ENCODE measurements at places on chromosomes 16 and 17.

GRCh38 chr17:42522263-42522790 is 13.7 kb upstream of the NAGLU start:
- DNase-seq: no peak

DNA sequence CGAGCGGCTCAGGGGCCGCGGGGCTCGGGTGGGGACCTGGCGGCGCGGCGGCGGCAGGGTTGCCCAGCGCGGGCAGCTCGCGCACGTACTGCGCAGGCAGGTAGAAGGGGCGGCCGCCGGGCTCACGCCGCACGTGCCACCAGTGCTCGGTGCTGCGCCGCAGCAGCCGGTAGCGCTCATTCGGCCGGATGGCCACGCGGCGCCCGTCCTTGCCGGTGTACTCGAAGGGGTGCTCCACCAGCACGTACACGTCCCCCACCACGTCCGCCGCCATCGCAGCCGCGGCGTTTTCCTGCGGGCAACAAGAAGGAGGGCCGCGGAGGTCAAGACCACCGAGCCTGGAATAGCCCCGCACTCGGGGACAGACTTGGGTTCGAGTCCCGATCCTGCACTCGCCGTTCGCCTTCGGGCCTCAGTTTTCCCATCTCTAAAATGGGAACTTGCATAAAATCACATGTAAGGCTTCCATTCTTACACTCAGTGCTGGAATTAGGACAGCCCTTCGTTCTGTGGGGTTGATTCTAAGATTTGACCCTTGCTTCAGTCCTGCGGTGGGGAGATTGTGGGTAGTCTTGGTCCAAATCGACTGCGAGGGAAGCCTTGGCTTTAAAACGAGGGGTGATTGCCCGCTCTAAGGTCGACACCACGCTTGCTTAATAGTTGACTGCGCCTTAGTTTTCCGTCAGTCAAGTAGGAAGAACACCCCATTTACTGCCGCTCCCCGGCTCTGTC is 2.5 kb downstream of the ARHGAP27 start:
- no peak for DNase-seq

DNA sequence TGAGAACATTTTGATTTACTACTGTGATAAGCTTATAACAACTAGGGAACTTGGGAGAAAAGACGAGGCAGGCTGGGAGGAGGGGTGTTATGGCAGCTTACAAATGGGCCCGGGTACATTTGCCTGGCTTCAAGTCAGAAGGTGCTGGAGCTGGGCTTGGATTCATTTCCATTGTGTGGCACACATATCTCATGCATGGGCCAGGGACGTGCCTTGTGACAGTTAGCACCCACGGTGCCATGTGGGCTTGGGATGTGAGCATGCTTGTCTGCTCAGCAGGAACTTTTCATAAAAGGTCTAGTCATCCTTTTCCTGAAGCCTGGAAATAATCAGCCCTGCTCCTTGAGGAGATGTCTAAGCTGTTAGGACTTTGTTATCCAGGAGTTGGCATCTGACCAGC is 572.2 kb downstream of the CDH13 start:
- DNase-seq: no peak

DNA sequence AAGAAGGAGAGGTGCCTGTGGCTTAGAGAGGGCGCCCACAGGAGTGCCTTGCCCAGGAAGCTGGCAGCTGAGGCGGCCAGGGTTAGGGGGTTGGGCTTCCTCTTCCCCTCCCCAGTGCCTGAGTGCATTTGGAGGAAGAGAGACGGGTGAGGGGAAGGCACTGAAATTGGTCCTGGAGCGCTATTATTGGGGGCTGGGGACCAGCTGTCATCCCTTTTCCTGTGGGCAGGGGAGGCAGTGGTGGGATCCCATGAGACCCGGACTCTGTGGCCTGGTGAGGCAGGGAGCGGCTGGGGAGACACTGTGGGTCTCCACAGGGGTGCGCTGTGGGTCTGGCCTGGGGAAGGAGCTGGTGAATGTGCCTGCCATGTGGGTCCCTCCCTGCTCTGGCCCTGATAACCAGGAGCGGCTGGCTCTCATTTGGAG is 259.7 kb downstream of the SEC14L1 start:
- DNase-seq: peak; percentile 52

- DNase-seq: peak; percentile 5
Observed at GRCh38 chr16:4846503-4846900, 586 bp downstream of the GLYR1 start.

GRCh38 chr17:67546578-67547527 is 169.8 kb downstream of the PITPNC1 start:
- no peak for DNase-seq

DNA sequence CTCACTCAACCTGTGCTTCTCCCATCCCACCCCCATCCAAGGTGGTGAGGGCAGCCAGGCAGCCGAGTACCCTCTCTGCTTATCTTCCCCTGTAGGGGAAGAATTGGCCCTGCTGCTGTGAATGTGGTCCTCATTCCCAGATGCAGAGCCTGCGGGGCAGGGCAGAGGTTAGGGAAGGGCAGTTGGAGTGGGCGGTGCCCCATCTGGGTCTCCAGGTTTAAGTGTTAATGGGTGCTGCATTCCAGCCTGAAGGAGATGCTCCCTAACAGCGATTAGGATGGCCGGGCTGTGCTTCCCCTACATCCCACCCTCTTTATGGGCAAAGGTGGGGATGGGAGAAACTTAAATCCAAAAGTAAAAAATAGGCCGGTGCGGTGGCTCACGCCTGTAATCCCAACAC is 12.1 kb downstream of the TMEM95 start:
- DNase-seq: no peak

DNA sequence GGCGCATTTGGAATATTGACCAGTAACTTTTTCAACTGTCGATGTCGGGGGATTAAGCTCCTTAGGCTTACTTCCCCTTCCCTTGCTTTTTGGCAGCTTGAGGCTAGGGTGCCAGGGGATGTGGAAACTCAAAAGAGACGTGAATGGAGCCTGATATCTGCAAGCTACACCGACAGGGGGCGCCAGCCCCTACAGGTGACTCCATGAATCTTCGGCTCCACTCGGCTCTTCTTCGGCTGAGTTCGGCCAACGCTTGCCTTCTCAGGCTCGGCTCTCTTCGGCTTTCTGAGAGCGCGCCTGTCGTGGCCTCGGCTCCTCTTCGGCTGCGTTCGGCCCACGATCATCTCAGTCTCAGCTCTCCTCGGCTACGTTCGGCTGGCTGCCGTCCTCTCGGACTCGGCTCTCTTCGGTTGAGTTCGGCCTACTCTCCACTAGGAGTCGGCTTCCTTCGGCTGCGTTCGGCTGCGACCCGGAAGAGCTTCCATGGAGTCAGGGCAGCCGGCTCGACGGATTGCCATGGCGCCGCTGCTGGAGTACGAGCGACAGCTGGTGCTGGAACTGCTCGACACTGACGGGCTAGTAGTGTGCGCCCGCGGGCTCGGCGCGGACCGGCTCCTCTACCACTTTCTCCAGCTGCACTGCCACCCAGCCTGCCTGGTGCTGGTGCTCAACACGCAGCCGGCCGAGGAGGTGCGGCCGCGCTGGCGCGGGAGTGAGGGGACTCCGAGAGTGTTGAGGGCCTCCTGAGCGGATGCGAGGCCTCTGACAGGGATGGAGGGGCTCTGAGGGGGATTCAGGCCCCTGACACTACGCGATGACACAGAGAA is at the start of gene ERCC4:
TSS of gene ERCC4 (plus strand) at position 472 of the 827 bp plus-strand sequence. CDS start at position 484, 12 bp downstream.
- DNase-seq: peak; percentile 95

DNA sequence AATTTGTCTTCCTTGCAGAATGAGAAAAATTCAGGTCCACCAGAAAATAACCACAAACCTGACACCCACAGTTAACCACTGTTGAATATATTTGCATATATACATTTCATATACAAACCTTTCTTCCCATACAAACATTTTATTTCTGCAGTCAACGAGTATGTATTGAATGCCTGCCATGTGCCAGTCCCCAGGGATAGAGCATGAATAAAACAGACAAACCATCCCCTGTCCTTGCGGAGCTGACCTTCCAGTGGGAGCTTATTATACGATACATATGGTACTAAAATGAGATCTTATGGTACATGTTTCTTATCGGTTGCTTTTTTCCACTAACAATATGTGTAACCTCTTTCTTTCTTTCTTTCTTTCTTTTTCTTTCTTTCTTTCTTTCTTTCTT is 116.7 kb downstream of the PITPNC1 start:
- no peak for DNase-seq

- no peak for DNase-seq
Observed at GRCh38 chr16:73775841-73776388, 520.7 kb upstream of the PSMD7 start.

DNA sequence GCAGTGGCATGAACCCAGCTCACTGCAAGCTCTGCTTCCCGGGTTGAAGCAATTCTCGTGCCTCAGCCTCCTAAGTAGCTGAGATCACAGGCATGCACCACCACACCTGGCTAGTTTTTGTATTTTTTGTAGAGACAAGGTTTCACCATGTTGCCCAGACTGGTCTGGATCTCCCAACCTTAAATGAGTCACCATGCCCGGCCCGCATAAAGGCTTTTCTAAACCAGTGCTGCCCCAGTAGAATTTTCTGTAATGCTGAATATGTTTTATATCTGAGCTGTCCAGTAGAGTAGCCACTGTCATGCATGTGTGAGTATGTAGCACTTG is 36.9 kb upstream of the WSB1 start:
- DNase-seq: no peak

- no peak for DNase-seq
Observed at GRCh38 chr17:82966415-82966814, 113.0 kb upstream of the METRNL start.

- no peak for DNase-seq
Observed at GRCh38 chr16:31186176-31186575, 6.2 kb downstream of the FUS start.

GRCh38 chr16:81265658-81266451 is 27.4 kb downstream of the BCO1 start:
- DNase-seq: no peak

DNA sequence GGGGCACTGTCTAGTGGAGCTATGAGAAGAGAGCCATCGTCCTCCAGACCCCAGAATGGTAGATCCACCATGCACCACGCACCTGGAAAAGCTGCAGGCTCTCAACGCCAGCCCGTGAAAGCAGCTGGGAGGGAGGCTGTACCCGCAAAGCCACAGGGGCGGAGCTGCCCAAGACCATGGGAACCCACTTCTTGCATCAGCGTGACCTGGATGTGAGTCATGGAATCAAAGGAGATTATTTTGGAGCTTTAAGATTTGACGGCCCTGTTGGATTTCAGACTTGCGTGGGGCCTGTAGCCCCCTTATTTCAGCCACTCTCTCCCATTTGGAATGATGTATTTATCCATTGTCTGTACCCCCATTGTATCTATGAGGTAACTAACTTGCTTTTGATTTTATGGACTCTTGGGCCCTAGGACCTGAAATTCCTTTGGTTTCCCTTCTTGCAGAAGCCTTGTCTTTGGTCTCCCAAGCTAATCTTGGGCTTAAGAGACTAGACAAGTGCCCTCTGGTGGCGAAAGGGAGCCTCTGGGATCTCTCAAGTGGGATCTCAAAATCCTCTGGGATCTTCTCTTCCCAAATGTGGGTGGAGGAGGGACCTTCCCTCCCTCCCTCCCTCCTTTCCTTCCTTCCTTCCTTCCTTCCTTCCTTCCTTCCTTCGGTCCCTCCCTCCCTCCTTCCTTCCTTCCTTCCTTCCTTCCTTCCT is 58.2 kb upstream of the HAPSTR1 start:
- DNase-seq: no peak

DNA sequence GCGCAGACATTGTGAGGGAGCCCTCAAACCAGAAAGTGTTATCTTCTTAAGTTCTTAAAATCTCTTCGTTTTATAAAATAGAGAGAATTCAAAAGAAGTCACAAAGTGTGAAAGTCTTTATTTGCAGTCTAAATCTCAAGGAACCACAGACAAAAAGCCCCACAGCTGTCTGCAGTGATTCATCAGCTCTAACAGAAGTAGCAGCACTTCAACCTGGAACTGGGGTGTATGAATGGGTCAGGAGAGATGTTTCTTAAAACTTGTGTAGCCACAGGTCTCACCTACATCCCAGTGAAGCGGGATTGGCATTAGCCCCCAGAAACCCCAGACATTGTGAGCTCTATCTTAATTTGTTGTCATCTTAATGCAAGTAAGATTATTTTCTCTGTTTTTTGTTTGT is 61.1 kb downstream of the CDYL2 start:
- no peak for DNase-seq

DNA sequence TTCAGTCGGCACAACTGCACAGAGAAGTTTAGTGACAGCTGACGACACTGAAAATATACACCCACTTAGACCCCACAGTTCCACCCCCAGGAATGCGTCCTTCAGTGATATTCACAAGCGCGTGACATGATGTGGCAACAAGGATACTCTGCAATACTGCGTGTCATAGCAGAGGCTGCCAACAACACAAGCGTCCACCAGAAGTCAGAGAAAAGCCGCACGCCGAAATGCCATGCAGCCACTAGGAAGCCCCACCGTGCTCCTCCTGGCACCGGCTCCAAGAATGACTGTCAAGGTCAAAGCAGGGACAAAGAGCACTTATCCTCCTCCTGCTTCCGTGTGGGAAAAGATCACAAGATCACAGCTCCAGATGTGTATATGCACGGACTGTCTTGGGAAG is 3.5 kb downstream of the ATP2A3 start:
- no peak for DNase-seq

GRCh38 chr17:9361188-9361955 is 214.2 kb downstream of the STX8 start:
- DNase-seq: no peak

GRCh38 chr16:66481081-66481942 is 54.2 kb downstream of the BEAN1 start:
- DNase-seq: no peak

GRCh38 chr17:78351449-78352006 is 8.3 kb downstream of the SOCS3 start:
- DNase-seq: no peak

GRCh38 chr16:85492295-85492864 is 120.7 kb upstream of the GSE1 start:
- DNase-seq: no peak

- no peak for DNase-seq
Observed at GRCh38 chr17:31726980-31727427, 132.0 kb downstream of the COPRS start.

DNA sequence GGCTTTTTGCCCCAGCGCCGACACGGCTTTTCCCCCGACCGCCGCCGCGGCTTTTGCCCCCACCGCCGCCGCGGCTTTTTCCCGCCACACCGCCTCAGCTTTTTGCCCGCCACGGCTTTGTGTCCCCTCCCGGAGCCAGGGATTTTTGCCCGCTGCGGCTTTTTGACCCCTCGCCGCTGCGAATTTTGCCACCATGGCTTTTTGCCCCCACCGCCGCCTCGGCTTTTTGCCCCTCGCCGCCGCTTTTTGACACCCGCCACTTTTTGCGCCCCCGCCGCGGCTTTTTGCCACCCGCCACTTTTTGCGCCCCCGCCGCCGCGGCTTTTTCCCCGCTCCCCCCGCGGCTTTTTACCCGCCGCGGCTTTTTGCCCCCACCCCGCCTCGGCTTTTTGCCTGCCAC is 1342.5 kb downstream of the TP53TG3F start:
- no peak for DNase-seq

- no peak for DNase-seq
Observed at GRCh38 chr16:27780468-27781194, 230.7 kb downstream of the KATNIP start.

GRCh38 chr17:42670789-42671657 is 5.8 kb downstream of the PLEKHH3 start:
- no peak for DNase-seq

DNA sequence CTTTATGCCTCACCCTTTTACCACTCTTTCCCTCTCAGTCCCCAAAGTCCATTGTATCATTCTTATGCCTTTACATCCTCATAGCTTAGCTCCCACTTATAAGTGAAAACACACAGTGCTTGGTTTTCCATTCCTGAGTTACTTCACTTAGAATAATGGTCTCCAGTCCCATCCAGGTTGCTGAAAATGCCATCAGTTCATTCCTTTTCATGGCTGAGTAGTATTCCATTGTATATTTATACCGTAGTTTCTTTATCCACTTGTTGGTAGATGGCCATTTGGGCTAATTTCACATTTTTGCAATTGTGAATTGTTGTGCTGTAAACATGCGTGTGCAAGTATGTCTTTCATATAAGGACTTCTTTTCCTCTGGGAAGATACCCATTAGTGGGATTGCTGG is 597.3 kb downstream of the WWOX start:
- no peak for DNase-seq
